Right cardiac atrium (tissue), 5 donors: ENCODE measurements at places on chromosomes 2 and 18.

- DNase-seq = peak; percentile 49
These were observed 22.9 kb downstream of the DOK1 start for GRCh38 chr2:74577448-74577847.

- no peak for DNase-seq
These were observed 21.1 kb upstream of the TMEM163 start for GRCh38 chr2:134739879-134740301.

- no peak for DNase-seq
These were observed 206.9 kb downstream of the BCL2 start for GRCh38 chr18:63112706-63113105.

GRCh38 chr2:192783643-192784042, 588.9 kb upstream of the TMEFF2 start:
- DNase-seq = no peak

- no peak for DNase-seq
These were observed 211.3 kb downstream of the ERBB4 start for GRCh38 chr2:212327171-212327809.

DNA sequence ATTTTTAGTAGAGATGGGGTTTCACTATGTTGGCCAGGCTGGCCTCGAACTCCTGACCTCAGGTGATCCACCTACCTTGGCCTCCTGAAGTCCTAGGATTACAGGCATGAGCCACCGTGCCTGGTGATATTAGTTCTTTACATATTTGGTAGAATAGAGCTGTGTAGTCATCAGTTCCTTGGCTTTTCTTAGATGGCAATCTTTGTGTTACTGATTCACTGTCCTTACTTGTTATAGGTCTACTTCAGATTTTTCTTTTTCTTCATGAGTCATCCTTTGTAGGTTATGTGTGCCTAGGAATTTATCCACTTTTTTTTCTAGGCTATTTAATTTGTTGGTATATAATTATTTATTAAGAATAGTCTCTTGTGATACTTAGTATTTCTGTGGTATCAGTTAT, 30.3 kb upstream of the ZSWIM2 start:
- no peak for DNase-seq

DNA sequence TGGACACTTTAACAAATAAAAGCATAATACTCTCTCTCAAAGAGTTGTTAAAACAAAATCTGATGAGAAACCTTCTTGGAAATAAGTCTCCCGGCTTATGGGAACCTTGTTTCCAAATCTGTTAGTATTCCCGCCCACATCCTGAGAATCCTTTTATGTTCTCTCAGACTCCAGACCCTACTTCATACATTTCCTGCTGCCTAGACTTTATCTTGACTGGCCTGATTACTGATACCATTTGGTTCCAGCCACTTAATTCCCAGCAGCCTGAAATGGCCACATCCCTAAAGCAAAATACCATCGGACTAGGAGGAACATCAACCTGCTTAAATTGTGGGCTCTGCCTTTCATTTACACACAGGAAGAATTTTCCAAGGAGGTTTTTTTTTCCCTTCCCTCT, 79.1 kb upstream of the CYP1B1 start:
- DNase-seq = no peak

GRCh38 chr2:98458667-98459380, 14.2 kb downstream of the INPP4A start:
- no peak for DNase-seq

GRCh38 chr2:43540021-43540779, 55.6 kb downstream of the THADA start:
- peak; percentile 71 for DNase-seq

DNA sequence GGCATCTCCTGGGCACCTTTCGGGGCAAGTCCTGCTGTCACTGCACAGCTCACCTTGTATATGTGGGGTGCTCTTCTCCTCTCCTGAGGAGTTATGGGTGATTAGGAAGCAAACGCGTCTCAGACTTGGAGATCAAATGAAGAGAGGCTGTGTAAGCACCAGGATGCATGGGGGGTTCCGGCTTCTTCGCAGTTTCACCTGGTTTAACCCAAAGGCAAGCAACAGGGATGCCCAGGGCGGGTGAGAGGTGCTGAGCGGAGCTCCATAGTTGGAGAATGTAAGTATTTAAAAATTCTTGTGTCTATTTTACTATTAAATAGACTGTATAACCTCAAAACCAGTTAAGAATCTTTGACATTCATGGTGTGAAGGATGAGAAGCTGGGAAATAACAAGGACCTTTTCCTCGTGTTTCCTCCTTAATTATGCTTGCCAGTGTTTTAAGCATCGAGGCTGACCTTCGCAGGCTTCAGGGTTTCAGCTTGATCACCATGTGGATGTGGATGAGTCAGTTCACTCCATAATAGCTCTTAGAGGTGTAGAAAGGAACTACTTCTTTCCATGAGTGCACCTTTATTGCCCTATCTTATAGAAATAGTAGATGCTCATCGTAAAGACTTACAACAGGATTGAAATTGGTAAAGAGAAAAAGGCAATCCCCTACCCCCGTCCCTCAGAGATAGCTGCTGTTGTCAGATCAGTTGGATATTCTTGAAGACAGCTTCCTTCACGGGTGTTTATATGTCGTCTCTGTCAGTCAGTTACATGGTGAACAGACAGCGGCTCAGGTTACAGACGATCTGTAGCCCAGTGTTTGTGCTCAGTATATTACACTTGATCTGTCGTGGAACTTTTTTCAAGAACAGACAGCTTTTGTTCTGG, 201.1 kb downstream of the AGAP1 start:
- no peak for DNase-seq

DNA sequence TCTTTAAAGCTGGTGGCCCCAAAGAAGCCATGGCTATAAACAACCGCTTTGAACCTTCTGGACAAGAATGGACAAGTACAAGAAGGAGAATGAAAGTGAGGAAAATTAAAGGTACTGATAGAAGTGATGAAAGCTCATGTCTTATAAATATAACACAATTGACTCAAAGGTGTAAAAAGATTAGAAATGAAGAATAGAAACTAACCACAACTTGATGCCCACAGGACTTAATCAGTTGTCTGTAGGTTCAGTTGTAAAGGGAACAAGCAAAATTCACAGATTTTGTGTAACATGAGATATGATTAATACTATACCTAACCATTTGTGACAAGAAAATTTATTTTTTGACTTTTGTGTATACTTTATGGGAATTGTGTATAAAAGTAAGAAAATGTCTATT, 135.7 kb downstream of the NUP35 start:
- DNase-seq = no peak

GRCh38 chr2:135121016-135121657, 69.0 kb downstream of the RAB3GAP1 start:
- no peak for DNase-seq

- no peak for DNase-seq
These were observed 621.9 kb downstream of the XIRP2 start for GRCh38 chr2:167510071-167510759.

DNA sequence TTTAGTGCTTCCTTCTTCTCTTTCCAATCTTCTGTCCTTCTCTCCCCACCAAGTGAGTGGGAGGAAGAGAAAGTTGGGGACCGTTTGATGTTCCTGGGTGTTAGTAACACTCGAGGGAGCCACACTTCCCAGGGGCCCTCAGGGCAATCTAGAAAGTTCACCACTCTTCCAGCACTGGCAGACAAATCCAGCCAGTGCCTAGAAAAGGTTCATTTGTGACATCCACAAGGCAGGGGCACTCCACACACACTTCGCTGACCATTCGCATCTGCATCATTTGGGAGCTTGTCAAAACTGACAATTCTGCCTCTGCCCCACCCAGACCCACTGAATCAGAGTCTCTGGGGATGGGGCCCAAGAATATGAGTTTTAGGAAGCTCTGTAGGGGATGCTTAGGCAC, 86.8 kb upstream of the ST3GAL5 start:
- no peak for DNase-seq

DNA sequence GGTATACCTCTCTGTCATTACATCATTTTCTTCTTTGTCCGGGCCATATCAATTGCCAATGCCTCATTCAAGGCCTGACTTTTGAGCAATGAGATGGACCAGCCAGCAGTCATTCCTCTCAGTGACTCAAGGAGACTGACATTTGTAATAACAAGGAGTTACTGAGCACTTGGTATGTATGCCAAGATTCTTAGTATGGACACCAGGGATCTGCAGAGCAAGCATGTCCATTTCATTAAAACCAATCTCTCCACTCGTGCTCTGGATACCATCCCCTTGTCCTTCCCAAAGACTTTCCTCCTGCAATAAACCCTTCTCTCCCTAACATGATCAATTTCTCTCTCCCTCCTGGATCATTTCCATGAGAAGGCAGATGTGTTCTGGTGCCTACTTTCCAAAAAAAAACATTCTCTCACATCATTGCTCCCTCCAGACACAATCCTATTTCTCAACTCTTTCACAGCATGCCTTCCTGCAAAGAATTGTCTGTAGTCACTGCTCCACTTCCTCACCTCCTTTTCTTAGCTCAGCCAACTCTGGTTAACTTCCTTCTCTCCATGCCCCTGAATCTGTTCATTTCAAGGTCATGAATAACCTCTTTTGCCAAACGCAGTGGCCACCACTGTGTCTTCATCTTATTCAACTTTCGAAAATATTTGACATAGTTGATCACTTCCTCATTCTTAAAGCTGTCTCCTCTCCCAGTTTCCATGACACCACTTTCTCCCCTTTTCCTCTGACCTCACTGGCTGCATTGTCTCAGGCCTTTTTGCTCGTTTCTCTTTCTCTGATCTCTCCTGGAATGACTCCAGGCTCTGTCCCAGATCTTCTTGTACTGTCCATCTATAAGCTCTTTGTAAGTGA, 102.8 kb upstream of the CYP1B1 start:
- DNase-seq = no peak

DNA sequence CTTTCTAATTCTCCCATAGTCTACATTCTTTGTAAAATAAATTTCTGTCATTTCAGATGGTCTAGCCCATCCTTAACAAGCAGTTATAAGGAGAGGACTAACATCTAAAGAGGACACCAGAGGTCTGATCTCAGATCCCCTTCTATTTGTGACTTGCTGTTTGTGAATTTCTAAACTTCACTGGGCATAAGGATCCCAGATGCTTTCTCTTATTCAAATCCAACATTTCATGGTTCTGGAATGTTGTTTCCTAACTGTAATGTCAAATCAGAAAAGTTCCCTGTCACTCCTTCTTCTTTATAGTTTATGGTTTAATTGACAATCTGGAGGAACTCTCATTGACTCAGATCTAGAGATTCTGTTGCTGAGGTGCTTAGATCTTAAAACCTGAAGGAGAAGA, 430.2 kb downstream of the MEIS1 start:
- no peak for DNase-seq

GRCh38 chr2:190859347-190860297, 21.0 kb upstream of the GLS start:
- DNase-seq = peak; percentile 68

GRCh38 chr2:216346781-216347180, 25.5 kb downstream of the MARCHF4 start:
- no peak for DNase-seq

DNA sequence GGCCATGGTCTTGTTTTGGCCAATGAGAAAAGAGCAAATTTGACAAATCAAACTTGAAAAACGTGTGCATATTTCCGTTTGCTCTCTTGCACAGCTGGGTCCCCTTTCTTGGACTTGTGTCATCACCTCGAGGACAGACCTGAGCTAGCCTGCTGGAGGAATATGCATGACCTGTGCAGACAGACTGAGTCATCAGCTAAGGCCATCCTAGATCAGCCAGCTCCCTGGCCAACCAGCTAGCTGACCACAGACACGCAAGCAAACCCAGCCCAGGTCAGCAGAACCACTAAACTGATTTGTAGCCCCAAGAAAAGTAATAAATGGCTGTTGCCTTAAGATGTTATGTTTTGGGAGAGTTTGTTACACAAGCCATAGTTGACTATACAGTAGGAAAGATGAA, 61.3 kb upstream of the PAX3 start:
- no peak for DNase-seq

DNA sequence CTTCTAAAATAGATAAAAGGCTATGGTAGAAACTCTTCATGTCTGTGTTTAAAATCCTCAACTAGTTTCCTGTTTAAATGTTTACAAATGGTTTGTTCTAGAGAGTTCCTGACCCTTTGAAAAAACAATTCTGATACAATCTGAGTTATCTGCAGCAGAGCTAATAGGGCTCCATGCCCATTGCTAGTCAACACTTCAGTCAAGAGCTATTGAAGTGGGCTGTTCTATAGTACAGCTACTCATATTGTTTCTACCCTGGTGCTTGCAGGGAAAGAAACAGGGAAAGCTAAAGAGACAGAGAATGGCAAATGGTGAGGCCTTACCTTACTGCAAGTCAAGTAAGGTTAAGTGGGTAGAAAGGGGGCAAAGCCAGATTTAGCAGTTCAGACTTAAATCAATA, 112.3 kb upstream of the CAVIN2 start:
- DNase-seq = no peak

DNA sequence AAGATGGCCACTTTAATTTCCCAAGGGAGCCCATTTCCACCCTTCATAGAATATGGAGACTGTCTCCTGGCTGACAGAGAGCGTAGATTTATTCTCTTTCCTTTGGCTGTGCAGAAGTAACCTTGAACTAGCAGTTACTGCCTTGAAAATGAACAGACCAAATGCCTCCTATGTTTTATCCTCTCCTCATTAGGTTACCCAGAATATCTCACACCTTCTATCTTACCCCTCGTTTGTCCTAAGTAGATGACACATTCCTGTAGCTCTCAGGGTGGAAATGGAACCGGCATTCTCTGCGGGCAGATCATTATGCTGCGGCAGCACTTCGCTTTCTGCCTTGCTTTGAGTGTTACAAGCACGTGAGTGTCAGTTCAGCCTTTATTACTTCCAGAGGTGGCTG, 336.5 kb downstream of the DCDC2C start:
- DNase-seq = no peak

DNA sequence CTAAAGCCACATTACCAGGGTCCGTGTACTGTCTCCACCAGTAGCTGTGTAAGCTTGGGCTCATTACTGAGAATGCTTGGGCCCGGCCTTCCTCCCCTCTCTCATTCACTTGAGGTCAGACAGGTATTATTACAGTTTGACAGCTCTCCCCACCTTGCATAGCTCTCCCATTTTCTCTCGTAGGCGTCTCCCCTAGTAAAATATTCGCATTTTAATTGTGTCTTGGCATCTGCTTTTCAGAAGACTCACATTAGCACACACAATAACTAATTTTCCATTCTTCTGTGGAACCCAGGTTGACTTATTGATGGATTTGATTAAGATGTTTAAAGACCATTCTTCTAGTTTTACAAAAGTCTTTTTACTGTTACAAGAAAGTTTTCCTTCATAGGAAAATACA, 71.1 kb upstream of the CYP20A1 start:
- no peak for DNase-seq

DNA sequence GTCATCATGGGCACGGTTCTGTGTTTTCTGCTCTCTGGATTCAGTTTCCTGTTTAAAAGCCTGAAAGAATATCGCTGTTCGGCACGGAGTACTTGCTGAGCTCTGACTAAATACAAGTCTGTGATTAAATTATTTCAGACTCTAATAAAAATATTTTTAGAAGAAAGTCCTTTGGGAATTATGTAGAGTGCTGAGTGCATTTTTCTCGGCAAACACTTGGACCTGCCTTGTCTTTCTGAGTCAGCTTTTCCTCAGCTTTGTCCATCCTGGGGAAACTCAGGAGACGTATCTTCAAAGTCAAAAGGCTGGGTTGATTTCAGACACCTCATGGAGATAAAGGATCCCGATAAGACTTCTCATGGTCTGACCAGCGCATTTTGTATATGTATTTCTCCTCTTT, 45.9 kb downstream of the IL1R2 start:
- DNase-seq = no peak
